ENCODE measurements at places on chromosomes 7 and 10.
A peak's percentile ranks its signal among the peaks of the same experiment; 100 is the strongest.

DNA sequence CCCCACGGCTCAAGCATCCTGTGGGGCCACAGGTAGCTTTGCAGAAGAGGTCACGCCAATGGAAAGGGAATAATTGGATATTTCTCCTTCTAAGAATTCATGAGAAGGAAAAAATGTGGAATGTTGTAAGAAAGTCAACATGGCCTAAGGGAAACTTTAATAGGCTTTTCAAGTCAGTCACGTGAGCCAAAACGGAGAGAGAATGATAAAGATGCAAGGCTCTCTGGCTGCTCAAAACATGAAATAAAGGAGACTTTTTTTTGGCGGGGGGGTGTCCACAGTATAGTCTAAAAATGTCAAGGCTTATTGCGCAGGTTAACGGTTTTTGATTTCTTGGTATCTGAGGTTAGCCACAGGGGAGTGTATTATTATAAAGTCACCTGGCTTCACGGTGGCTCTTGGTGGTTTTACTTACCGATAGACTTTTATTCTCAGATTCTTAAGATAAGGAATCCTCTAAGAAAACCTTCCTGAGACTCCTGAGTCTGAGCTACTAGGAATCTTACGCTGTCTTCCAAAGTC lies 148.1 kb downstream of the ARHGAP21 start:
- no peaks in the 10 kb centered on the region for H3K4me1 ChIP-seq
- no peak overlapping the region for H3K4me3 ChIP-seq
- no peak overlapping the region for H3K27ac ChIP-seq
- no peaks in the 10 kb centered on the region for H3K27me3 ChIP-seq
- DNase-seq, result no peak

DNA sequence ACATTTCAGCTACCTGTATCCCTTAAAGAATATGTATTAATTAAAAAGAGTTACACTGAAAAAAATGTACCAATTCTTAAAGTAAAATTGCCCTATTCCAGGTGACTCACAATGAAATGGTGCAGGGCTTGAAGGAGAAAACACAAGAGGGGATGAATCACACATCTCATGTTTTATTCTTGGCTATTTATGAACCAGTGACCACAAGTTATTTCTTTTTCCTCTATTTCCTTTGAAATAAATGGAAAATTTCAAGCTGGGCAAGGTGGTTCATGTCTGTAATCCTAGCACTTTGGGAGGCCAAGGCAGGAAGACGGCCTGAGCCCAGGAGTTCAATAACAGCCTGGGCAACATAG lies 106.8 kb downstream of the UBE2H start:
- DNase-seq, result no peak
- H3K27me3 ChIP-seq, result no peaks in the 10 kb centered on the region
- peaks cover 4% of the 10 kb centered on the region for H3K4me1 ChIP-seq
- H3K4me3 ChIP-seq, result no peak overlapping the region

- peaks cover 7% of the 10 kb centered on the region for H3K4me1 ChIP-seq
- DNase-seq, result peak; percentile 48
- no peaks in the 10 kb centered on the region for H3K27me3 ChIP-seq
- H3K36me3 ChIP-seq, result peaks cover 56% of the 10 kb centered on the region
These were observed 15.6 kb downstream of the NCOA4 start for GRCh38 chr10:46014683-46015405.

DNA sequence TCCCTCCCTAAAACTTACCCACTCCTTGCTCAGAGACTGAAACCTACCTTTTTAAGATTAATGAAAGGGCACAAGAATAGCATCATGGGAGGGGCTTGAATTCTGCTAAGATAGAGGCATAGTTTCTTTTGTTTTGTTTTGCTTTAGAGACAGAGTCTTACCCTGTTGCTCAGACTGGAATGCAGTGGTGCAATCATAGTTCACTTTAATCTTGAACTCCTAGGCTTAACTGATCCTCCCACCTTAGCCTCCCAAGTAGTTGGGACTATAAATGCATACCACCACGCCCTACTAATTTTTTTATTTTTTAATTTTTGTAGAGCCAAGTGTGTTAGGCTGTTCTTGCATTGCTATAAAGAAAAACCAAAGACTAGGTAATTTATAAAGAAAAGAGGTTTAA lies 17.7 kb upstream of the DNMBP start:
- DNase-seq, result no peak
- no peaks in the 10 kb centered on the region for H3K27me3 ChIP-seq
- H3K4me3 ChIP-seq, result no peak overlapping the region
- no peak overlapping the region for H3K27ac ChIP-seq
- H3K4me1 ChIP-seq, result no peaks in the 10 kb centered on the region
- no peaks in the 10 kb centered on the region for H3K36me3 ChIP-seq

- no peak overlapping the region for H3K27ac ChIP-seq
- H3K4me3 ChIP-seq, result no peak overlapping the region
- H3K27me3 ChIP-seq, result peaks cover 2% of the 10 kb centered on the region
- H3K4me1 ChIP-seq, result no peaks in the 10 kb centered on the region
- no peaks in the 10 kb centered on the region for H3K36me3 ChIP-seq
These were observed 6.7 kb upstream of the FAM180A start for GRCh38 chr7:135755351-135755753.

DNA sequence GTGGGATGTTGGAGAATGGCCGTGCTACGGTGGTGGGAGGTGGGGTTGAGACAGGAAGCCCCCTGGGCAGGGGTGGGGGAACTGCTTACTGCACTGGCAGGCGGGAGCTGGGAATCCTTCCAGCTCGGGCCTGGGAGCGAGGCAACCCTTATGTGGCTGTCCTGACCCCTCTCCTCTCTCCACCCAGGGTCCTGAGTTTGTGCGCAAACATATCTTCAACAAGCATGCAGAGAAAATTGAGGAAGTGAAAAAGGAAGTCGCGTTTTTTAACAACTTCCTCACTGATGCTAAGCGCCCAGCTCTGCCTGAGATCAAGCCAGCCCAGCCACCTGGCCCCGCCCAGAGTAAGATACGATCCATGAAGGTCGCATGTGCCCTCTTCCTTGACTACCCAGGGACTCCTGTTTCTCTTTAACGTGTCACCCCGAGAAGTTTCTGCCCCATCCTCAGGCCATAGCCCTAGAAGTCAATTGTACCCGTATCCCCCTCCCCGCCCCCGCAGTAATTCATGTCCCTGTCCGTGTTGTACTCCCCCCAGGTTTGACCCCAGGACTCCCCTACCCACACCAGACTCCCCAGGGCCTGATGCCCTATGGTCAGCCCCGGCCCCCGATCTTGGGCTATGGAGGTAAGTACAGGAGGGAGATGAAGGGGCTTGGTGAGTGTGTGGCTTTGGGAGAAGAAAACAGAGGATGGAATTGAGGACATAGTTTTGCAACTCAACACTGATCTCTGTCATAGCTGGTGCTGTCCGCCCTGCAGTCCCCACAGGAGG lies 1.8 kb downstream of the UFSP1 start:
- peaks cover 30% of the 10 kb centered on the region for H3K4me1 ChIP-seq
- H3K27me3 ChIP-seq, result peaks cover 9% of the 10 kb centered on the region
- no peak overlapping the region for H3K27ac ChIP-seq

DNA sequence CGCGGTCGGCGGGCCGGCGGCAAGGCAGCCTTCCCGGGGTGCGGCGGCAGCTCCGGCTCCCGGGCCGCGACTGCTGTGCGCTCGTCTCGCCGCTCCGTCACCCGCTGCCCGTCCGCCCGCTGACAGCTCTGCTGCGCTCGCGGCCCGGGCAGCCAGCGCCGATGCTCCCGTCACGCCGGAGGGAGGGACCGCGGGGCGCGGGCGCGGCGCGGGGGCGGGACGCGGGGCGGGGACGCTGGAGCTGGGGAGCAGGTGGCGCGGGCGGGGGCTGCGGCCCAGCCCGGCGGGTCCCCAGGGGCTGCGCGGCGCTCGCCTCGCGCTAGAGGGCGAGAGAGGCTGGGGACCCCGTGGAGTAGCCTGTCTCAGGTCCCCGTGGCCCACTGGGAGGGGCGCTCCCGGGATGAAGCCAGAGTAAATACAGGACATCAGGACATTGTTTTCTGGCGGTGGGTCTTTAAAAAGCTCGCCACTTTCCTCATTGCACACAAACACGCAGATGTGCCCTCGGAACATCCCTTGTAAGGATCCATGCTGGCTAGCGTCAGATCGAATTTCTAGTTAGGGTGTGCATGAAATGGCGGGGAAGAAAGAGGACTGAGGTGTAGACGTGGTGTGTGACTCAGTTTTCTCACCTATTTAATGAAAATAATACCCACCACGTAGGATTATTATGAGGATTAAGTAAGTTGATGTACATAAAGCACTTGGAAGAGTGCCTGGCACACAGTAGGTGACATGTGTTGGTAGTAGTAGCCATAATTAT lies at the start of gene ELAPOR2:
ELAPOR2 (minus strand) TSS at position 130 of the 763 bp plus-strand sequence. CDS start 141 bp downstream, outside the sequence.
- peak; percentile 48 for DNase-seq
- H3K27ac ChIP-seq, result peak within 1 kb of the TSS; percentile 6
- H3K4me3 ChIP-seq, result peak within 1 kb of the TSS; percentile 45
- no peaks in the 10 kb centered on the region for H3K36me3 ChIP-seq

- peaks cover 3% of the 10 kb centered on the region for H3K4me1 ChIP-seq
- no peaks in the 10 kb centered on the region for H3K36me3 ChIP-seq
- no peaks in the 10 kb centered on the region for H3K27me3 ChIP-seq
- H3K4me3 ChIP-seq, result no peak overlapping the region
These were observed 225.3 kb downstream of the GLRX3 start for GRCh38 chr10:130361351-130362105.

- no peaks in the 10 kb centered on the region for H3K36me3 ChIP-seq
- H3K4me1 ChIP-seq, result peaks cover 7% of the 10 kb centered on the region
- DNase-seq, result no peak
- H3K27ac ChIP-seq, result no peak overlapping the region
- H3K4me3 ChIP-seq, result no peak overlapping the region
These were observed 47.3 kb upstream of the MXI1 start for GRCh38 chr10:110160081-110160480.

Data from large intestine (tissue), 12 donors.